ENCODE measurements at places on chromosomes 2 and 18.

GRCh38 chr2:60957643-60958042, 59.9 kb upstream of the PEX13 start:
- DNase-seq = no peak

DNA sequence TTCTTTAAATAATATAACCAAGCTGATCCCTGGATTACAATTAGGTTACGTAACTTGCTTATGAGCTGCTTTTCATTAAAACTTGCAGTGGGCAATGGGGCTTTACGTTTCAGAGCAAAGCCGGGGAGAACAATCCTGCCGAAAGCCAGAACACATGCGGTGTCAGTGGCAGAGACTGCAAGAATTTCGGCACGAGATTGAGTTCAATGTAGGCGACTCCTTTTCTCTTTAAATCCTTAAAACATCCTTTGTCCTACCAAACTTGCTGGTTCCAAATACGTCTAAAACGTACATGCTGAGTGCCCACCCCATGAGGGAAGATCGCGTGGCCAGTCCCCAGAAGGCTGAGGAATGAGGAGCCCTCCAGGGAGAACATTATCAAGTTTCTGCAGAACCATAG, 36.8 kb upstream of the NCOA1 start:
- no peak for DNase-seq

DNA sequence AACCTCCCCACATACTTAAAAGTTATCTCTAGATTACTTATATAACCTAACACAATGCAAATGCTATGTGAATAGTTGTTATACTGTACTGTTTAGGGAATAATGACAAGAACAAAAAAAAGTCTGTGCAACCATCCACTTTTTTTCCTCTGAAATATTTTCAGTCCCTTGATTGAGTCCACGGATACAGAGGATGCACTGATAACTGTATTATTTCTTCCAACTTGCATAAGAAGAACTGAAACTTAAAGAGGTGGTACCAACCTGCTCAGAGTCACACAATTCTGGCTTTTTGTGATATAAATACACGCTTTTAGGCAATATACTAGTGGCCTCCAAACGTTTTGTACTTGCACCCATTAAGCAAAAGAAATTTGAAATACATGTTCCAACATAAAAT, 1.4 kb downstream of the SMC6 start:
- no peak for DNase-seq

GRCh38 chr2:14306268-14306861, 326.2 kb upstream of the LRATD1 start:
- DNase-seq = no peak

DNA sequence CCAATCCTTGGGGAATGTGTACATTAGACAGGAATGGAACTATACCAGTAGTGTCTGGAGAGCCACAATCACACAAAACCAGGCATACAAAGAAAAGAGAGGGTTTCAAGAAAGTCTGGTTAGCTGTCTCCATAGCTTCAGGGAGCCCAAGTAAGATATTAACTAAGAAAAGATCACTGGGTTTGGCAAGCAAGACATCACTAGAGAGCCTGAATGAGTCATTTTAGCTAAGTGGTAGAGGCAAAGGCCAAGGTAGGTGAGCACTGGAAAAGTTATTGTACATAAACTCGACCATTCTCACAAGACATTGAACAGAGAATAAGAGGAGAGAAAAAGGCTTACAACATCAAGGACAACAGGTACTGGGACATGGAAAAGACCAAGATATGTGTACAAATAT, 143.8 kb upstream of the ARL4C start:
- no peak for DNase-seq

DNA sequence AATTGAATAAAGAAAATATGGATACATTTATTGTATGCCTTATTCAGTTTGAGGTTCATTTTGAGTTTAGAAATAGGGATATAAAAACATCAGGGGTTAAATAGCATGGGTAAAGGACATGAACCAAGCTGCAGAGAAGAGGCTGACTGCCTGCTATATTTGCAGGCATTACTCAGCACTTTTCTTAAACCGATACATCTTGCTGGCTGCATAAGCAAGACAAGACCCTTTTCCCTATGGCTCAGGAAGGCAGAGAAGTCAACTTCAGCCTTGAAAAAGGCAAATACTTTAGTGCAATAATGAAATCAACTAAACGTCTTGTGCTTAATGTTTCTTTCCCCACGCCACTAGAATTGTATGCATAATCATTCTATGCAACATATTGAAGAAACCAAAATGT, 36.4 kb downstream of the SCN1A start:
- no peak for DNase-seq

- no peak for DNase-seq
These were observed 60.3 kb downstream of the PTH2R start for GRCh38 chr2:208466920-208467298.

DNA sequence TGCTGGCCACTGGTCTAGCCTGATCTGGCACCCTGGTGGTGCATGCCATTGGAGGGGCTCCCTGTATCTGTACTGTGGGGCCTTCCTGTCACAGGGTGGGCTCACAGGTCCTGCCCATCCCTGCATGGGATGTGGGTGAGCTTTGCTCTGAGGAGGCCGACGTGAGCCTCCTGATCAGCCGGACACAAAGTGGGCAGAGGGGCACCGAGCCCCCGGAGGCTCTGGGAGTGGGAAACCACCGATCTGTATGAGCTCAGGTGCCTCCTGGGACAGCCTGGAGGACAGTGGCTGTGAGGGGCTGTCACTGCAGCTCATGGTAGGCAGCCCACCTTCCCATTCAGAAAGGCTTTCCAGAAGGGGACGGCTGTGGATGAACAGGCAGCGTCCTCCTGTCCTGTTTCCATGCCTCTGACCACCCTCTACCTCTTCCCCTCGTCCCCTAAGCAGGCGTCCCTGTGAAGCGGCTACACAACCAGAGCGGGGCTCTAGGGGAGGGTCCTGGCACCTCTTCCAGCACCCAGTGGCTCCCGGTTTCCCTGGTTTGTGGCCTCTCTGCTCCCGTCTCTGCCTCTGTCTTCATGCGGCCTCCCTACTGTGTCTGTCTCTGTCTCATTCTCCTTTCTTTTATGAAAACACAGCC, 112.5 kb upstream of the OTOS start:
- no peak for DNase-seq

- no peak for DNase-seq
These were observed 108.6 kb upstream of the REV1 start for GRCh38 chr2:99598441-99598840.

GRCh38 chr2:20532634-20533437, 86.0 kb downstream of the RHOB start:
- no peak for DNase-seq

DNA sequence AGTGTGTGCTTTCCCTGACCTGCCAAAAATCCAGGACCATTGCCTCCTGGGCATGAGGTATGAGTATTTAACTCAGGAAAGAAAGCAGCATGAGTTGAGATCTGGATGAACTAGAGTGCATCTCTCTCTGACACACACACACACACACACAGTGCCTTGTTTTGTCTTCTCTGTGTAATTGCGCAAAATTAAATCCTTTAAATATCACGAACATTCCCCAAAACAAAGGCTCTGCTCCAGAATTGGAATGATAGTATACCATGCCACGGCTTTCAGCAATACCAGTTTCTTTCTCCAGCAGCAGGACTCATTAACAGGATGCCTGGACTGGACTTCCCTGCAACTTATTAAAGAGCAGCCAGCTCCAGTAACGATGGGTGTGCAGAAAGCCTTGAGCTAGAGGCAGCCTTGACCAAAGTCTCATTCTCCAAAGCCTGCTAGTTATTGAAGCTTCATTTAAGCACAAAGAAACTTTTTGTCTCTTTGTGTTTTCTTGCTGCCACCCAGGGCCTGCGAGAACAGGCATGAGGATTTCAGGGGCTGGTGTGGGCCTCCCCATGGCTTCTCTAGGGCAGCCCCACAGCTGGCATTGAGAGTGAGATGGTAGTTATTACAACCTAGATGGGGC, 101.7 kb downstream of the NRP2 start:
- no peak for DNase-seq

- DNase-seq = no peak
These were observed 18.2 kb upstream of the SP5 start for GRCh38 chr2:170696948-170697347.

DNA sequence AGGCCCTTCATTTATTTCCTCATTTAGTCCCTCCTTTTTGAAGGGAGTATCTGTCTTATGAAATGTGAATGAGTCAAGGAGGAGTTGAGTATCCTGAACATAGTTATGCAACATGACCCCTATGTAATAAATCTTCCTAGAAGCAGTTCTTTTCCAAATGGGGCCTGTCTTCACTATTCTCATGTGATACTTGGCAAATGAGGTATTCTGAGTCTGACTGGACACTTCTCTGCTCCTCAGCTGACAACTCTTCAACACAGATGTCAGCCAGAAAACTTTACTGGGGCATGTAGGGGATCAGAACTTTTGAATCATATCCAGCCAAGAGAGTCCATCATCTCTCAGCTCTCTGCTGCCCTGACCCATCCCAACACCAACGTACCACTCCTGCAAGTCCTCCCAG, 291.6 kb downstream of the ZNF385B start:
- no peak for DNase-seq

GRCh38 chr2:218985325-218986091, 524 bp upstream of the FEV start:
- DNase-seq = no peak

DNA sequence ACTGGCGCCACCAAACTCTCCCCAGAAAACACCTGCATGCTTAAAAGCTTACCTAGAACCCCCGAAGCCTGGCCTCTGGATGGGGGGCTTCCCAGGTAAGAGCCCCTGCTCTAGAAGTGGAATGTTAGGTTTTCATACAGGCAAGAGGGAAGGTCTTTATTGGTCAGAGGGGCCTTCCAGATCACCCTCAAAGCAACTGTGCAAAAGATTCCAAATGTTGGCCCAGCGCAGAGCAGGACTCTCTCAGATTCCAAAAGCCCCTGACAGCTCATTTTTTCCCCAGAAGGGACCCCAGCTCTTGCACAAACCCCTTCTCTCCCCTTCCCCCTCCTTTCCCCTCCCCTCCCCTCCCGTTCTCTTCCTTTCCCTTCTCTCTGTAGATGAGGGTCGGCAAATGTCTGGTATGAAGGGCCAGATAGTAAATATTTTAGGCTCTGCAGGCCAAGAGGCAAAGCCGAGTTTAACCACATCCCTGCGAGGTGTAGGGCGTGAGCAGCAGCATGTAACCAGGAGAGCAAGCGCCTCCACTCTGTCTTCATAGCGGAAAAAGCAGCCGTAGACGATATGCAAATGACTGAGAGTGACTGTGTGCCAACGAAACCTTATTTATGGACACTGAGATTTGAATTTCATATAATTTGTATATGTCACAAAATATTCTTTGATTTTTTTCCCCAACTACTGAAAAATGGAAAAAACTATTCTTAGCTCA, 116.9 kb downstream of the SMAD7 start:
- no peak for DNase-seq

GRCh38 chr18:75422341-75422910, 5.1 kb downstream of the SMIM21 start:
- DNase-seq = no peak

DNA sequence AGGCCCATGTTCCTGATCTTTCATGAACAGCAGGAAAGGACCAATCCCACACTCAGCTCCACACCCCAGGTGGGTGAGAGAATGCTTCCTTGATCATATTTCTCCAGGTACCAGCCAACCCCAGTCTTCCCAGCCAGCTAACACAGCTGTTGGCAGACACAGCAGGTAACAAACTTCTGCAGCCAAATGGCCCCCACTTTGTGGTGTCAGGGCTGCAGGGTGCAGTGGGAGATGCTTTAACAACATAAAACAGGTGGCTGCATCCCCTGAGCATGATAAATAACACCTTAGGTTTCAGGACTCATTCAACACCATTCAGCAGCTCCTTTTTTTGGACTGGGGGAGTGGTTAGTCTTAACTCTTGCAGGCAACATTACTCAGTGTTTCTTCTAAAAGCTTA, 76.7 kb upstream of the ACAA2 start:
- no peak for DNase-seq

DNA sequence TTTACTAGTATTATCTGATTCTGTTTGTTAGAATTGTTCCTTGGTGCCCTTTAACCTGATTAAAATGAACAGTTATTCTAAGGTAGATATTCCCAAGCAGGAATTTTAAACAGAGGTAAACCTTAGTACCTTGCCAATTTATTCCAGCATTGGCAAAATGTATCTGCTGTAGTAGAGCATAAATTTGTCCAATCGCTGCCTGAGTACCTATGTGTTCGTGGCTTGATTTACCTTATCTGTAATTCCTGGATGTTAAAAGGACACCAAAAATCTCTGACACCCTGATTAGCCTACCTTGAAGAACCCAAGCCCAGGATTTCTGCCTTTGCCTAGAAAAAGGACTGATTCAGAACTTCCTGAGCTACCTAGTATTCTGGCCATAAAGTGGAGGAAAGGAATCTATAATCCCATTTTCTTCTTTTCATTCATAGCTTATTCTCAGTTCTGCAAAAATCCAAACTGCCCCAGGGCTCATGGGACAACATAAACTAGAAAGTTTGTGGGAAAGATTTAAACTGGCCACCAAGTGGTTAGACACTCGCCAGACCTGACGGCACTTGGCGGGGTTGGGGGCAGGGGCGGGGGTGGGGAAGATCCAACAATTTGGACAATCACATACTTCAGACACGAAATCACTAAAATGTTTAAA, 16.2 kb upstream of the ZCCHC2 start:
- no peak for DNase-seq

- DNase-seq = no peak
These were observed 29.0 kb upstream of the PLA2R1 start for GRCh38 chr2:160091381-160091780.

- DNase-seq = no peak
These were observed 47.8 kb downstream of the NCK2 start for GRCh38 chr2:105792561-105792960.

- no peak for DNase-seq
These were observed 934 bp downstream of the ZNF804A start for GRCh38 chr2:184599054-184599871.

GRCh38 chr2:199356412-199356811, 101.3 kb downstream of the SATB2 start:
- no peak for DNase-seq

DNA sequence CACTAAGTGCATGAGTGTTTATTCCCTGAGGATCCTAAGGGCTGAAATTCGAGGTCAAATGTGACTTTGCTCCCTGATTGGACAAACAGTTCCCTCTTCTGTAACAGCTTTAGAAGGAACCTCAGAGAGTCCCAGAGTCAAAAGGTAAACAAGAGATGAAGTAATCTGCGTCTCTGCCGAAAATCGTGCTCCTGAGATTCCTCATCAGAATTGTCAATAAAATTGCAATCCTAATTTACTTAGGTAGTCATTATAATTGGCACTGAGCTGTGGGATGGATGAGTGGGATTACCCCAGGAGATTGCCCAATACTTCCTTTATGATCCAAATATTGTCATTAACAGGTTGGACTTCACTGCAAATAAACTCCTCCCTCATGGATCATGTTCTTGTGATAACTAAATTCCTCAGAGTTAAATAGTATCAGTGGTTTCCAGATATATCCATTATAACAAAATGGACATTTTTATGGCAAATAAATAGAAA, 907 bp upstream of the SUCLG1 start:
- peak; percentile 18 for DNase-seq
